ENCODE measurements at places on chromosomes 1 and 21.

- DNase-seq = no peak
Measured at GRCh38 chr1:67749263-67749843, 64.4 kb downstream of the GADD45A start.

DNA sequence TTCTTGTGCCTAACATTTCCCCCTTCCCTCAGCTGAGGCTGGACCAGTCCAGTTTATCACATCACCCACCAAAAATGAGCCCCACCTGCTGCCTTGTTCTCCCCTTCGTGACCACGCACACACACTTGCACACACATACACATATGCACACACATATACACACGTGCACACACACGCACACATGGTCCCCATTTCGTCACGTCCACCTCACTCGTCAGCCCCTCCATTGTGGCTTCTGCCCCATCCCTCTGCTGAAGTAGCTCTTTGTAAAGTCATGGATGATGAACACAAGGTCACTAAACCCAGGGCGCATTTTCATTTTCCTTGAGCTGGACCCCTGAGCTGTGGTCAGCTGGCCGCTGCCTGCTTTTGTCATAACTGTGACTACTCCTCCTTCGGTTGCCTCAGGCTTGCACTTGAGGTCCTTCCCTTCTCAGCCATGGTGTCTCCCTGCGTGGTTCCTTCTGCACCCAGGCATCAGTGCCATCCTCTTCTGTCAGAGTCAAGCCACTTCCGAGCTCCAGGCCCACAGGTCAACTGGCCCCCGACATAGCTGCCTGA is 93.8 kb downstream of the SYT2 start:
- DNase-seq = no peak

DNA sequence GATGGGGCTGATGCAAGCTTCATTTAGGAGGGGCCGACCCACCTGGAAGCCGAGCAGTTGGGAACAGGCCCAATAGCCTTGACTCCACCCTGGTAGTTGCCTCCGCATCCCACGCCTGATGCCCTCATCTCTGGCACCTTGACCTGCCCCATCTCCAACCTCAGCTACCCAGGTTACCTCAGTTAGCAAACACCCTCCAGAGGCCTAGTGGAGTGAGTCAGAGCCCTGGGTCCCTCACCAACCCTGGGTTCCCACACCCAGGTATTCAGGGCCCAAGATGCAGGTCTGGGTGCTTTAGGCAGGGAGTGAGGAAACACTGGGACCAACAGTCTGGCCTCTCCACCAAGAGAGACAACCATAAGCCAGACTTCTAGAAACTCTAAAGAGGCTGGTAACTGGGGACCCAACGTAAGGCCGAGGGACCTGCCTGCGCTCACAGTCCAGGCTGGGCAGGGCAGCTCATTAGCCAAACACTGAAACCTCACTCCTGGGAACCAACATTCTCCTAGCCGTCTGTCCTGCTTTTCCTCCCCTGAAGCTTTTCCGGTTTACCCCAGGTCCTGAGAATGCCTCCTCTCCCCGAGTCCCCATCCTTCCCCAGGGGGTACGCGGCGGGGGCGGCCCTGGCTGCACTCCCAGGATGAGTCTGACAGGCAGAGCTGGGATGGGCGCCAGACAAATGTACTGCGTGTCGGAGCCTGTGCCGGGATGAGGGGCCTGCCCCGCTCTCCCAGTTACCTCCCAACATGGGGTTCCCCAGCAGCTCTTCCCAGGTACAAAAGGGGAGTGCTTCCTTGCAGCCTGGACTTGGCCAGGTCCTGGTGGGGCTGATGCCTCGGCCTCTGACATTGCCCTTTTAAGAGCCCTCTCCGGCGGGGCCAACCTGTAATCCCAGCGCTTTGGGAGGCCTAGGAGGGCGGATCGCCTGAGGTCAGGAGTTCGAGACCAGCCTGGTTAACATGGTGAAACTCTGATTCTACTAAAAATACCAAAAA is 8.9 kb upstream of the CELSR2 start:
- no peak for DNase-seq

GRCh38 chr1:8510041-8510823 is 192.3 kb downstream of the SLC45A1 start:
- DNase-seq = no peak

DNA sequence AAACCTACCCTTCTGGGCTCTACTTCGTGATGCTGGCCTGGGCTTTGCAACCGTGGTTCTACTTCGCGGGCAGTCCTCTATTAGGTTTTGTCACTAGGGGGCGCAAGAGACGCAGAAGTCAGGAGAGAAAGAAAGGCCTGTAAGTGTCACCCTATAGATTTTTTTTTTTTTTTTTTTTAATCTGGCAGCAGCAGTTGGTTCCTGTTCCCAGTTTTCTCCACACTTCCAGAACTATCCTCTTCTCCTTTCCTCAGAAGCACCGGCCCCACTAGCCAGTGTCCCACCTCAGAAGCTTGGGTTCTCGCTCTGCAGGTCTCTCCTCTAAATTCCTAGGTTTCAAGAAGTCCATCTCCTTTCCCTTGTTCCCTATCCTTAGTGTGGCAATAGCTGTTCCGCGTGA is 9.1 kb upstream of the LCE2D start:
- peak; percentile 28 for DNase-seq

GRCh38 chr1:180170546-180171151 is 16.0 kb downstream of the QSOX1 start:
- no peak for DNase-seq

- no peak for DNase-seq
Measured at GRCh38 chr1:214008791-214009422, 21.1 kb downstream of the PROX1 start.

- DNase-seq = no peak
Measured at GRCh38 chr1:178271471-178271870, 177.6 kb downstream of the RASAL2 start.

Measured in stimulated activated effector memory CD8-positive, alpha-beta T cell treated with anti-CD3 and anti-CD28 coated beads, Interleukin-12 subunit alpha, Interleukin-12 subunit beta, amount 100 ng/mL, for 72 hours (primary cell).